ENCODE measurements at places on chromosomes 5 and 9. TPM values are rescaled to one million over a fixed set of nuclear protein-coding genes. Genes with fewer than 3 reads are reported as not detected.

The IFNA21 gene
- total RNA-seq: not detected

The SH2D3C gene
- 31.6 TPM for total RNA-seq

- no peak overlapping the region for H3K27ac ChIP-seq
- peaks cover 3% of the 10 kb centered on the region for H3K27me3 ChIP-seq
- no peak overlapping the region for H3K4me3 ChIP-seq
- H3K4me1 ChIP-seq: no peaks in the 10 kb centered on the region
These were observed 197.0 kb downstream of the SEC61B start for GRCh38 chr9:99419070-99419469.

DNA sequence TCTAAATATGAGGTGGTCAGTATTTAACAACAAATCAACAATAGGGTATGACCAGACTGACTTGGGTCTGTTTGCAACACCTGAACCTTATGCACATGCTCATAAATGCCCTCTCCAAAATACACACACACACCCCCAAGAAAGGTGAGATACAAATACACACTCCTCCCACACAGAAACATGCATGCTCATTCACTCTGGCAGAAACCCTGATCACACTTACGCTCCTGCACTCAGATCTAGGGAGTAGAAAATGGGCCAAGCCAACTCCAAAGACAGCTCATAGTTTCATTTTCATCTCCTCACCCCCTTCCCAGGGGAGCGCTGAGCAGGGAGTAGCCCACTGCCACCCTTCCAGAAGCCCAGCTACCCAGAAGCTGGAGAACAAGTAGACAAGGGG, 11.3 kb downstream of the TRIM7 start:
- DNase-seq: no peak
- H3K36me3 ChIP-seq: no peaks in the 10 kb centered on the region
- no peaks in the 10 kb centered on the region for H3K27me3 ChIP-seq
- no peak overlapping the region for H3K27ac ChIP-seq
- peaks cover 29% of the 10 kb centered on the region for H3K4me1 ChIP-seq
- H3K4me3 ChIP-seq: no peak overlapping the region

- H3K27me3 ChIP-seq: no peaks in the 10 kb centered on the region
- DNase-seq: no peak
- no peaks in the 10 kb centered on the region for H3K36me3 ChIP-seq
- H3K4me1 ChIP-seq: peaks cover 7% of the 10 kb centered on the region
- H3K4me3 ChIP-seq: no peak overlapping the region
These were observed 61.9 kb downstream of the DENND1A start for GRCh38 chr9:123868002-123868401.

GRCh38 chr9:36976371-36977030, 57.6 kb downstream of the PAX5 start:
- H3K36me3 ChIP-seq: no peaks in the 10 kb centered on the region
- H3K27ac ChIP-seq: no peak overlapping the region
- H3K4me3 ChIP-seq: no peak overlapping the region
- H3K4me1 ChIP-seq: no peaks in the 10 kb centered on the region

DNA sequence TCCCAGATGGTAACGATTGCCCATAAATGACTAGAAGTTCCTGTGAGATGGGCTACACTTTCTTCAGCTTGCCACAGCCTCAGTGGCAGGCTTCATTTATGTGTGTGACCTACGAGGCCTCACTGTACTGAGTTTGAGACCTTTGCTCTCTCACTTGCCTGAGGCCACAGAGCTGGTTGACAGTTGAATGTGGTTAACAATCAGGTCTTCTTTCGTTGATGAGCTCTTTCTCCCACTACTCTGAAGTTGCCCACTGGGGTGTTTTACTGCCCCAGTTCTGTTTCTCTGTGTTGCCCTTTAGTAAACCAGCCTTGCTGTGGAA, 70.5 kb downstream of the CYFIP2 start:
- no peak overlapping the region for H3K4me3 ChIP-seq
- no peaks in the 10 kb centered on the region for H3K27me3 ChIP-seq
- no peak overlapping the region for H3K27ac ChIP-seq
- peaks cover 98% of the 10 kb centered on the region for H3K36me3 ChIP-seq

DNA sequence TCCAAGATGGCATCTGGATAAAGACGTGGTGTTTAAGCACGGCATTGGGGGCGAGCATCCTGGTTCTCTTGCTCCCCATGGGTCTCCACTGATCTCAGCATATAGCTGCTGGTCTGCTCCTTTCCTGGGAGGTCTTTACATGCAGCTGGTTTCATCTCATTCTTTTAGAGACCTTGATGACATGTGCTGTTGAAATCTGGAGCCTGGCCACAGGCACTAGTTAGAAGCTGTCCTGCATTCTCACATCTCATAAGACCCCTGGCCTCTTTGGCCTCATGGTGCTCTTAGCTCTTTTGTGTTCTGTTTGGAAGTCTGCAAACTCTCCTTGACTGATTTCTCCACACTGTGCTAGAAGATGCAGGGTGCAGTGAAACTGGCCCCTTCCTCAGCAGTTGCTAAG, 113.0 kb downstream of the SMARCA2 start:
- H3K4me1 ChIP-seq: peaks cover 4% of the 10 kb centered on the region
- peaks cover 6% of the 10 kb centered on the region for H3K36me3 ChIP-seq
- no peak overlapping the region for H3K27ac ChIP-seq
- no peaks in the 10 kb centered on the region for H3K27me3 ChIP-seq

GRCh38 chr5:135489466-135490244, 37.5 kb upstream of the TIFAB start:
- no peak overlapping the region for H3K4me3 ChIP-seq
- no peaks in the 10 kb centered on the region for H3K36me3 ChIP-seq
- H3K4me1 ChIP-seq: no peaks in the 10 kb centered on the region
- no peak for DNase-seq

The N4BP3 gene
- 4.0 TPM for total RNA-seq

The ZNF483 gene
- total RNA-seq: 20.5 TPM

The FRMD3 gene
- 1.2 TPM for total RNA-seq

- no peak overlapping the region for H3K27ac ChIP-seq
- H3K4me1 ChIP-seq: no peaks in the 10 kb centered on the region
- no peak for DNase-seq
- H3K27me3 ChIP-seq: no peaks in the 10 kb centered on the region
- no peaks in the 10 kb centered on the region for H3K36me3 ChIP-seq
- no peak overlapping the region for H3K4me3 ChIP-seq
These were observed 658.3 kb upstream of the WWC1 start for GRCh38 chr5:167633114-167633513.

The MARVELD2 gene
- total RNA-seq: 1.1 TPM

- H3K36me3 ChIP-seq: no peaks in the 10 kb centered on the region
- H3K27ac ChIP-seq: peak overlapping the region; percentile 73
- H3K27me3 ChIP-seq: no peaks in the 10 kb centered on the region
- H3K4me3 ChIP-seq: peak overlapping the region; percentile 76
- DNase-seq: no peak
These were observed 24.0 kb downstream of the HNRNPK start for GRCh38 chr9:83956086-83956435.

DNA sequence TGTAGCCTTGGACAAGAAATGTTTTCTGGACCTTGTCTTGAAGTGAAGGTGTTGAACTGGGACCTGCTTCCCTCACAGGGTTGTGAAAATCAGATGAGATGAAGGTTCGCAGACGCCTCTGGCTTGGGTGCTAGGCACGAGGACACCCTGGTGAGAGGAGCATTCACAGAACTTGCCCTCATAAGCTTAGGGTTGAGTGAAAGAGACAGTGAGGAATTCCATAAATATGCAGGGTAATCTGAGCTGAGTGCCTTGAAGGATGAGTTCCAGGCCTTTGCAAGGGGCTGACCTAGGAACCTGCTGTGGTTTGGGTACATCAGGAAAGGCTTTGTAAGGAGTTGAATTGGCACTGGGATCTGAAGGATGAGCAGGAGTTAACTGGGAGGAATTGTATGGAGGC, 75.7 kb upstream of the SAP30L start:
- DNase-seq: no peak
- no peak overlapping the region for H3K27ac ChIP-seq
- H3K4me1 ChIP-seq: no peaks in the 10 kb centered on the region
- H3K36me3 ChIP-seq: no peaks in the 10 kb centered on the region
- H3K27me3 ChIP-seq: no peaks in the 10 kb centered on the region

The TAS2R1 gene
- not detected for total RNA-seq

GRCh38 chr5:149053072-149053695, 9.7 kb downstream of the SH3TC2 start:
- no peak overlapping the region for H3K27ac ChIP-seq
- H3K4me3 ChIP-seq: no peak overlapping the region
- no peaks in the 10 kb centered on the region for H3K27me3 ChIP-seq
- DNase-seq: no peak

DNA sequence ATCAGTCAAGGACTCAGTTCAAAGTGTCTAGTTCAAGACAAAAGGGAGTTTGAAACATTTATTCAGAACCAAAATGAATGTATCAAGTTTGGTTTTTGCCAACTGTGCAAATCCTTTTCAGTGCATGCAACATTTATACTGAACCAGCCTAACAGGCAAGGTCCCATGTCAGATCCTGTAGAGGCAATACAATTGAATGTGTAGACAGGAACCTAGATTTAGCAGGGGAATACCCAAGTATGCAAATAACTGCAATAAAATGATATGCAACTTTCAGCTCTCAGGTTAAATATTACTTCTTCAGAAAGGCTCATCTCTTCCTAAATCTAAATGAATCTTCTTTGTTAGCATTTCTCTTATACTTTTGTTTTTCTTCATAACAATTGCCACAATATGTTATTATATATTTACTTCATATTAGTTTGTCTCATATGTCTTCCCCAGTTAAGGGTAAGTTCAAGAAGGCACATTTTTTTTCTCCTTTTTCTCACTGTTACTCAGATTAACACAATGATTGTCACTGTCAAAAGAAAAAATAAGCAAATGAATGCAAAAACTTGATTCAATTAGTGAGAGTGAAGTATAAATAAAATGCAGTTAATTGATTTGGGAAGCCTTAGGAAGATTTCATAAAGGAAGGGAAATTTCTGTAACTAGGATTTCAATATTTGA, 163.9 kb upstream of the RASA1 start:
- no peak for DNase-seq
- H3K4me3 ChIP-seq: no peak overlapping the region
- H3K27me3 ChIP-seq: no peaks in the 10 kb centered on the region
- H3K27ac ChIP-seq: no peak overlapping the region

- no peak overlapping the region for H3K4me3 ChIP-seq
- no peak overlapping the region for H3K27ac ChIP-seq
- peaks cover 22% of the 10 kb centered on the region for H3K4me1 ChIP-seq
- H3K36me3 ChIP-seq: no peaks in the 10 kb centered on the region
These were observed 90.4 kb upstream of the ANKRD55 start for GRCh38 chr5:56323505-56323904.

DNA sequence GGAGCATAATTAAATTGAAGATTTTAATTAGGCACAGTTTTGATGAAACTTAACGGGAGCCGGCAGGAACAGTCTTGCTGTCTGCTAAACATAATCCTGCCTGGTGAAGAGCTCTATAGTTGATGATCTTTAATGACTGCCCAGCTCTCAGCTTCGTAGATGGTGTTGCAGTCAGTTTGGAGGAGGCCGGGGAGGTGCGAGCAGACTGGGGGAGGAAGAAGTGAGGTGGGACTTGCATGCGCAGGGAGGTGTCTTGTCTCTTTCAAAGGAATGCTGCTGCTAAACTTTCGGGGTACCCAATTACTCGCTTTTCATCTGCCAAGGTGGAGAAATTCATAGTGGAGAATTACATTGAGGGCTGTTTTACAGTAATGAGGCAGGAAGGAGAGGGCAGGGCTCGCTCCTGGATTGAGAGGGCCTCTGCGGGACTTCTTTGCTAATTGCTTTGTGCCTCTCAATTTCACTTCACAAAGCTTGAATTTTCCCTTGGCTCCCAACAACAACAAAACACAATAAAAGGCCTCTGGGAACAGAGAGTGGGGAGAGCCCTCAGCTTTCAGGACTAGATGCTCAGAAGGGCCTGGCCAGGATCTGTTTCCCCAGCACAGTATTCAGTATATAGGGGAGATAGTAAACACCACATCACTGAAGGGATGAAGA, 257.9 kb upstream of the ADRA1B start:
- H3K4me3 ChIP-seq: no peak overlapping the region
- no peak for DNase-seq
- H3K27me3 ChIP-seq: no peaks in the 10 kb centered on the region

The UBE2QL1 gene
- not detected for total RNA-seq

The CCL28 gene
- 16.2 TPM for total RNA-seq

DNA sequence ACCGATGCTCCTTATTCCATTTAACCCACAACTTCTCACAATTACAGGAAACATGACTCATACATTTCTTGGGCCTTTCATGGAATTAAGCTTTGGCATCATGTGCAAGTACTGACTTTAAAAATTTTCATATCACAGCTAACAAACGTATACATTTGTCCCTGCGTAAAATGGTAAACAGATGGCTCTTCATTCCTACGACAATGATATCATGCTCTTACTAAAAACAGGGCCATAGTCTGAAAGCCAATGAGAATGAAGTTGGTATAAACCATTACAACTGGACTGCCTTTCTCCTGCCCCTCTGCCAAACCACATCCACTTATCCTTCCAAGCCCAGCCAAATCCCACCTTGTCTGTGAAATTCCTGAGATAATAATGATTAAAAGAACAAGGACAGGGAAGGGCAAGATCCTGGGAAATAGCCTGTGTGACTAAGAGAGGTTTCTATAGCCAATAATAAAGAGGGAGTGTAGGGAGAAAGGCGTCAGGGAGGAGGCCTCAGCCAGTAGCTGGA, 44.9 kb upstream of the ZNF366 start:
- H3K4me1 ChIP-seq: no peaks in the 10 kb centered on the region
- H3K27me3 ChIP-seq: peaks cover 15% of the 10 kb centered on the region
- no peak overlapping the region for H3K27ac ChIP-seq
- no peaks in the 10 kb centered on the region for H3K36me3 ChIP-seq
- no peak for DNase-seq

DNA sequence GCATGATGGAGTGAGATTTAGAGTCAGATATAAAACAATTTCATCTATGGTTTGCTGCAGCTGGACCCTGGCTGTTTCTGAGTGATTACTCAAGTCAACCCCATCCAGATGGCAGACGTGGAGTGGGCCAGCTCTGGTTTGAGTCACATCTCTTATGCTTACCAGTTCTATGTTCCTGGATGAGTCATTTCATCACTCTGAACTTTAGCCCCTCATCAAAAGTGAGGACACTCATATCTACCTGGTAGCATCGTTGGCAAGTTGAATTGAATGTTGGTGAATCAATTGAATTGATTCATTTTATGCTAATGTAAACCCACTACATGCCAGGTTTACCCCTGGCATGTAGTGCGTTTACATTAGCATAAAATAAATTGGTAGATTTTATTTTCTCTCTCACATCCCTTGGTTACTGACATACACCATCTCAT, 176.4 kb downstream of the FGF18 start:
- no peak overlapping the region for H3K4me3 ChIP-seq
- H3K4me1 ChIP-seq: no peaks in the 10 kb centered on the region
- no peak overlapping the region for H3K27ac ChIP-seq
- H3K36me3 ChIP-seq: no peaks in the 10 kb centered on the region
- DNase-seq: no peak

- H3K27ac ChIP-seq: no peak overlapping the region
- no peaks in the 10 kb centered on the region for H3K4me1 ChIP-seq
- H3K27me3 ChIP-seq: no peaks in the 10 kb centered on the region
- no peak for DNase-seq
These were observed 517.0 kb downstream of the CCDC171 start for GRCh38 chr9:16069671-16070454.

DNA sequence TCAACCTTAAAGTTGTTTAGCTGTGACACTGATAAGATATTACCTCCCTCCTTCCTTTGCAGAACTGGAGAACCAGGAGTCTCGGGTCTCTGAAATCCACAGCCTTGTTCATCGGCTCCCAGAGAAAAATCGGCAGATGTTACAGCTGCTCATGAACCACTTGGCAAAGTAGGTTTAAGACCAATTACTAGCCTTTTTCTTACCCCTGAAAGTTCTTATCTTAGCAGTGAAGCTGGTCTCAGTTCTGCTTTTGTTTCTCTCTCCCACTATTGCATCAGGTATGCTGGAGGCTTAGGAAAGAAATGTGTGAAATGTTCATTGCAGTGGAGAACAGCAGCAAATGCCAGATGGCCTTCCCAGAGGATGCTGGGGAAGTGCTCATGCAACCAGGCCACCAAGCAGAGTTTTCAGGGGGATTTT, 287.4 kb downstream of the ARHGAP26 start:
- no peak overlapping the region for H3K27ac ChIP-seq
- no peaks in the 10 kb centered on the region for H3K4me1 ChIP-seq
- H3K4me3 ChIP-seq: no peak overlapping the region
- H3K36me3 ChIP-seq: peaks cover 39% of the 10 kb centered on the region
